ENCODE measurements at places on chromosomes 16 and 17.

GRCh38 chr16:79041206-79041605 lies 559.3 kb downstream of the MAF start:
- no peak for DNase-seq

- DNase-seq: no peak
Measured at GRCh38 chr16:74046524-74046923, 250.1 kb upstream of the PSMD7 start.

DNA sequence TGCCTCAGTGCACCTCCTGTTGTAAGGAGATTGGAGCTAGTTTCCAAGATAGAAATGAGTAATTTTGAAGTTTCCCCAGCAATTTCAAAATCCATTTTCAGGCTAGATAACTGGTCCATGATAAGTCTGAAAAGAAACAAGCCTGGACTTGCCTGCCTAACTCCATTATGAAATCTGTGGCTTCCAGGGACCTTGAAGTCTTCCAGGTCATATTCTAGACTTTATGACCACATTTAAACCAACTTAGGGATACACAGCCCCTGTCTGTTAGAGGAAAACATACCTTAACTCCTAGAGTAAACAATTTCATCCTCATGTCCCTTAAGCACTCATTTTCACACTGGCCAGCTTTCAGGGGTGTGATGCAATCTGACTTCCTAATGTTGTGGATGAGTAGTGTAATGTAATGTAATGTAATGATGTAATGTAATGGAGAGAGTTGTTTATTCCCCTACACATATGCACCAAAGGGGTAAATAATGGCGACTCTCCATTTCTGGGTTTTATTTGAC lies 96.7 kb upstream of the FAM20A start:
- peak; percentile 88 for DNase-seq

DNA sequence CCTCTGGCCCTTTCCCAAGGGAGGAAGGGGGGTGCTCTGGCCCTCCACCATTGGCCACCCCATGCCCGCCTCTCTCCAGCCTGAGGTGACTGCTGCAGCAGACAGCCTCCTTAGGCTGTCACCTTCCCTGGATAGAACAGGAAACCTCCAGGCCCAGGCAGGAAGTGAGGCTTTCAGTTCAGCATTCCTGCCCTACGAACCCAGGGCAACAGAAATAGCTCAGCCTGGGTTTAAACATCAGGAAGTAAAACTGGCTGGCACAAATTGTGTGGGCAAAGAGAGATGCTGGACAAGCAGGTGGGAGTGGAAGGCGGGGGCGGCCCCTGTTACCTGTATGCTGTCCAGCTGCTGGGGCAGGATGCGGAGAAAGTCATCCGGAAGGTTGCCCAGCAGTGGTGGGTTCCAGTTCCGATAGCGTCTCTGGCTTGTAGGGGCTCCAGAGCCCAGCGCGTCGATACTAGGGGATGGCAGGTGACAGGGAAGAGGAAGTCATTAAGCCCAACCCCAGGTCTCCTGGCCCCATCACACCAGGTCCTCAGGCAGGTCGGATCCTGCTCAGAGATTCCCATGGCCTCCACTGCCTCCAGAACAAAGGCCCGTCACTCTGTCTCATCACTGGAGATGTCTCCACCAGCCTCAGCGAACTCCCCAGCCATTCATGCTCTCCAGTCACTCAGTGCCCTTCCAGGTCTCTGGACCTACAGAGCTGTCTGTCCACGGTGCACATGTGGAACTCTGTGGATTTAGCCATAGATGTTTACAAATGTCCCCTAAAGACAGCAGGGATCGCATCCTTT lies 23.6 kb upstream of the MRPS23 start:
- DNase-seq: no peak

DNA sequence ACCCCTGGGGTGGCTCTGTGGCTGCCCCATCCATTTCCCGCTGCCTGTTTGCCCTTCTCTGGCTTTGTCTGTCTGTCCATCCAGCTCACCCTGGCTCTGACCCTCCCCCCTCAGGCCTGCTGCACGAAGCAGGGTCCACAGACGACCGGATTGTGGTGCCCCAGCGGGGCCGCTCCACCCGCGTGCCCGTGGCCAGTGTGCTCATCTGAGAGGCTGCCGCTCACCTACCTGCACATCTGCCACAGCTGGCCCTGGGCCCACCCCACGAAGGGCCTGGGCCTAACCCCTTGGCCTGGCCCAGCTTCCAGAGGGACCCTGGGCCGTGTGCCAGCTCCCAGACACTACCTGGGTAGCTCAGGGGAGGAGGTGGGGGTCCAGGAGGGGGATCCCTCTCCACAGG lies 761 bp upstream of the LAT start:
- no peak for DNase-seq

DNA sequence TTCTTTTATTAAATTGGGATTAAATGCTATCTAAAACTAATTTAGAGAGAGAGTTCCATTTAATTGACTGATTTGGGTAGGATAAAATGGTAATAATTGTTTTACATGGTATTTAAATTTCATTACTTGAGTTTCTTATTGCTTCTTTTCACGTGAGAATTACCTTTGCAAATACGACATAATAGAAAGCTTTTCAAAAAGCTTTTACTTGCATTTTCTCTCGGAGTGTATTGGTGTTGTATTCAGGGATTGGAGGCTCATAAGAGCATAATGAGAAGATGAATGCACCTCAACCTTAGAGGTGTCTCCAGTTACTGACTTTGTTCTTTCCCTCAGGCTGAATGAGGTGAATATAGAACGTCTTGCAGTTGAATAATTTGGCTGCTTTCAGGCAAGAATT lies 67.4 kb upstream of the CPHXL start:
- no peak for DNase-seq

- peak; percentile 62 for DNase-seq
Measured at GRCh38 chr16:80852261-80852872, 48.0 kb upstream of the CDYL2 start.

Measured in cardiac fibroblast (primary cell).